ENCODE measurements at places on chromosomes 5 and 9.

- no peak for DNase-seq
Measured at GRCh38 chr5:38452201-38452600, 104.2 kb downstream of the LIFR start.

- DNase-seq: no peak
Measured at GRCh38 chr5:141945511-141946051, 12.4 kb downstream of the PCDH12 start.

DNA sequence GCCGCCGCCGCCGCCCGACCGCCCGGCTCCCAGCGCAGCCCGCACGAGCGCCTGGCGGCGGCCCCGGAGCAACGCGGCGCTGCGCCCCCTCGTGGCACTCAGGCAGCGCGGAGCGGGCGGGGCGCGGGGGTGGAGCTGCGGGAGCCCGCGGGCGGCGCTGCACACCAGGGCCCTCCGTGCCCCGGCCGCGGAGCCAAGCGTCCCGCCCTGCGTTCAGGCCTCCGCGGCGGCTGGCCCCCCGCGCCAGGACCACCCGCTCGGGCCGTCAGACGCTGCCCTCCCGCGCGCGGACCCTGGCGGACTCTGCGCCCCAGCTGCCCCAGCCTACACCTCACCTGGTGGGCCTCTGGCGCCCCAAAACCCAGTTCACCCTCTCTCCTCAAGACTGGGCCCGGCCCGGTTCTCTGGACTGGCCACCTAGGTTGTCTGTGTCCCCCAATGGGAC is at the start of gene RASGEF1C:
RASGEF1C (minus strand) TSS at position 75 of the 445 bp plus-strand sequence. CDS start 71,159 bp downstream, outside the sequence.
- peak; percentile 46 for DNase-seq

DNA sequence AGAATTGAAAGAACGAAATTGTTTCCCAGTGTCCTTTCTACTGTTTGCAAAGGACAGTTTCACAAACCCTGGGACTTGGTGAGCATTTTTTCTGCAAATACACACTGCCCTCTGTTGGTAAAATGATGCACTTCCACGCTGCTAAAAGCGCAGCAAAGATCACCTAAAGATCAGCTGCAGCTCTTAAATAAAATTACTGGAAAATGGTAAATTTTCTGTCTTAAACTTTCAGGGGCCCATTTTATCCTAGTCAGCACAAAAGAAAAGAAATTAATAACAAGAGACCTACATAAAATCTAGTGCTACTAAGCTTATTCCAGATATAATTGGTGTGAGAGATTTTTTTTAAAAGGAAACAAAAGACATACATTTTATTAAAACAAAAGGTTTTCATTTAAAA is 566.0 kb downstream of the CAAP1 start:
- peak; percentile 39 for DNase-seq

- DNase-seq: no peak
Measured at GRCh38 chr9:73141282-73141681, 10.4 kb upstream of the ANXA1 start.

DNA sequence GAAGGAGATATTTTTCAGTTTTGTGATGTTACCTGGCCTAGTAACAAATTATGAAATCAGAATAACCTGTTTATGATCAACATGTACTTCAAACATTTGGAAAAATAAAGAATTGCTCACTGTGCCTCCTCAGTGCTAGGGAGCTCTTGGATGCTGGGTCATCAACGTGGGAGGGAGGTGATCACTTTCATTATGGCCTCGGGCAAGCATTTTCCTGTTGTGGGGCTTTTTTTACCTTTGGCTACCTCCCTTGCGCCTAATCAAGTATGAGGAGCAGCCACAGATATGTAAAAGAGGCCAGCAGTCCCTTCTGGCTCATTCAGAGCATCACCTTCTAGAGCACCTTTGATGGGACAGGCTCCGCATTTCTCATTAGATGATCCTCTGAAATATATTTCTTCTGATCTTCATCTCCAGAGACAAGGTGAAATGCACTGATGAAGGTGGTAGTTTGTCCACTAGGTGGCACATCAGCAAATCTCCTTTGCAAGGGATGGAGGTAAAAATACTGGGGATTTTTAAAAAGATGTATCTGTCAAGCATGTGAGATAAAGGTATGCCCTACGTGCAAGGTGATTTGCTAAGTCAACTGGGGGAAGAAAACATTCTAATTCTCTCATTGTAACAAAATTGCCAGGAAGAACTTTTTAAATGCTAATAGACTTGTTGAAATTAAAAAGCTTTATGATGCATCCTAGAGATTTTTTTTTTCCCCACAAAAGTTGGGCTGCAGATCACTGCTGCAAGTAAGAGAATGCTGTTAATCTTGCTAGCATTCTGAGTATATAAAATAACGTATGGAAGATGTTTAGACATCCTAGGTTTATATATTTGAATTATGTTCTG is 218.2 kb downstream of the MAST4 start:
- DNase-seq: no peak

DNA sequence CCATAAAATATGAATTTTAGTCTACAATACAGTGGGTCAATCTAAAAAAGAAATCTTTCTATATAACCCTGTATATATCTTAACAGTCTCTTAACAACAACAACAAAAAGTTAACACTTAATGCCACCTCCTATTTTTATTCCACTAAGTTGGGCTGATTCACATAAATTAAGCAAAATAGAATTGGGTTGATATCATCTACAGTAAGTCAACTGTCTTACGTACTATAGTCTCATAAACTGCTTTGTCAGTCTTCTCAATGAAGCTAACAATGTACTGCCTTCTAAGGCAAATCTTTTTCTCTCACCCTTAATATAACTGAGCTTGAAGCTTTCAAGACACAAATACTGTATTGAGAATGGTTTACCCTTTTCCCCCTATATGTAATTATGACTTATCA is 185.7 kb downstream of the ADAMTS6 start:
- DNase-seq: no peak

- no peak for DNase-seq
Measured at GRCh38 chr9:70964861-70965260, 156.6 kb downstream of the TRPM3 start.
